ENCODE measurements at places on chromosomes 16 and 17. TPM values are rescaled to one million over a fixed set of nuclear protein-coding genes. Genes with fewer than 3 reads are reported as not detected.

- no peak for DNase-seq
These were observed 93.9 kb downstream of the MSI2 start for GRCh38 chr17:57350266-57350665.

KRT39 gene
- total RNA-seq: 0.35 TPM

GRCh38 chr17:60817192-60817591 lies 139.5 kb downstream of the BCAS3 start:
- DNase-seq: no peak

DNA sequence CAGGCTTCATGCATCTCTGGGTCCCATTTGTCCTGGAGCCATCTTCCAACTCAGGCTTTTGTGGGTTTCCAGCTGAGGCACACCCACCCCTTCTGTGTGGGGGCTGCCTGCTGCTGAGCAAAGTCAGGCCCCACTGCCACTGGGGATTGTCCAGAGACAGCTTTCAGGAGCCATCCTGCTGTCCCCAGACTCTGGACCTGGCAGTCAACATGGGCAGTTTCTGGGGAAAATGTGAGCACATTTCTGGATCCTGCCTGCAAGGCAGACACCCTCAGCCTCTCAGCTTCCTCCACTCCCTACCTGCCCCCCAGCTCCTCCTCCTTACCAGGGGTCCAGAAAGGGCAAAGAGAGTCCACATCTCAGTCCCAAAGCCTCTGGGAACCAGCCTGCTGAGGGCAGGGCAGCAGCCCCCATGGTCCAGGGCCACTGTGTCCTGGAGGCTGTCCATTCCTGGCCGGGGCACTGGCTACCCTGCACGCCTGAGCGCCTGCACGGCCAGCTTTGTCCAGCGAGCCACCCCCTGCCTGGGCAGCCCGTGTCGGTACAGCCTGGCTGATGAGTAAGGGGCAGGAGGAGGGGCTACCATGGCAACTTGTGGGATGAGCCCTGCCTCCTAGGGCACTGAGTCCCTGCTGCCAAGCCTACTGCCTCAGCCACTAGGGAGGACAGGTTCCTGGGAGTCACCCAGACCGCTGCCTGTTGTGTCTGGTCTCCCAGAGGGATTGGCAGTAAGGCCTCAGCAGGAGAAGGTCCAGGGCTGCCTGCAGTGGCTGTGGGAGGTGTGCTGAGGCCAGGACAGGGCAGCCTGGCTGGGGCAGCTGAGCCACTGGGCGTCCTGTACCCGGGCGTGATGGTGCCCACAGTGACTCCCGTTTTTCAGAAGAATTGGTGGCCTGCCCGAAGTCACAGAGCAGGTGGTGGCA lies at the start of gene SLC47A2:
Gene SLC47A2 (minus strand): TSS at position 477 of the 923 bp plus-strand sequence. CDS start 29 bp downstream, at position 448.
- DNase-seq: peak; percentile 50

OTOA gene
- 0.90 TPM for total RNA-seq

- no peak for DNase-seq
These were observed 76.5 kb upstream of the ATP2A3 start for GRCh38 chr17:4040784-4041183.

- DNase-seq: no peak
These were observed 55.4 kb upstream of the SLC25A19 start for GRCh38 chr17:75344666-75345065.

GRCh38 chr16:18008356-18008755 lies 328.2 kb downstream of the NPIPA8 start:
- no peak for DNase-seq

GRCh38 chr16:4220358-4220757 lies 21.5 kb downstream of the SRL start:
- DNase-seq: no peak

DNA sequence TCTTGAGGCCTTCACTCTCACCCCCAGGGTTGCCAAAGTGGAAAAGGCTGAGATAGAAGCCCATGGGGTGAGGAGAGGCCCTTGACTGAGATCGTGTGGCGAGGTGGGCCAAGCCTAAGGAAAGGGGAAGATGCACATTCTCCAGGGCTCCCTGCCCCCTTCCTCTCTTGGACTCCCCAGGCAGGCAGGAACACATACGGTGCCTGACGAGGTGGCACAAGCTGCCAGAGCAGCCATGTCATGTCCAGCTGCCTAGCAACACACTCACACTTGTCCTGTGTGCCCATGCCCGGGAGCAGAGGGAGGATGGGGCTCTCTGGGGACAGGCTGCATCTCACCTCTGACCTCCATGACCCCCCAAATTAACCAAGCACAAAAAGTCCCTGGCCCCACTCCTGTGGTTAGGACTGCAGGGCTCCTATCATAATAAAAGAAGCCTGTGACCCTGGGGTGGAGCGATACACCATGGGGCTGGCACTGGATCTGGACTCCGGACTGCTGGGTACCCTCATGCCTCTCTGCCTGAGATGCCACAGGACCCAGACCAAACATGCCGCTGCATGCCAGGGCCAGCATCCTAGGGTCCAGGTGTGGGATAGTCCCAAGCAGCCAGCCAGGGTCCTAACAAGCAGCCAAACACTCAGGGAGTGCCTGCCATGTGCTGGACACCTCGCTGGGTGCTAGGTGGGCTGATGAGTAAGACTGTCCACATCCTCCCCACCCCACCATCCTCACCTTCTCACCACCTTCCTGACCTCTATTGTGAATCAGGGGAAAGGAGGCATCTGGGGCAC lies 2.6 kb downstream of the GIT1 start:
- no peak for DNase-seq

GRCh38 chr17:42142371-42142896 lies 12.4 kb downstream of the RAB5C start:
- DNase-seq: no peak

GRCh38 chr16:5905935-5906334 lies 808.3 kb upstream of the EEF2KMT start:
- DNase-seq: no peak

GRCh38 chr17:56913353-56913866 lies 439 bp downstream of the TRIM25 start:
- DNase-seq: peak; percentile 69

NPLOC4 gene
- total RNA-seq: 93.6 TPM

EVI2B gene
- total RNA-seq: 87.9 TPM

- peak; percentile 81 for DNase-seq
These were observed 45.2 kb downstream of the MYH13 start for GRCh38 chr17:10327640-10328039.

RPH3AL gene
- total RNA-seq: 33.3 TPM

DNA sequence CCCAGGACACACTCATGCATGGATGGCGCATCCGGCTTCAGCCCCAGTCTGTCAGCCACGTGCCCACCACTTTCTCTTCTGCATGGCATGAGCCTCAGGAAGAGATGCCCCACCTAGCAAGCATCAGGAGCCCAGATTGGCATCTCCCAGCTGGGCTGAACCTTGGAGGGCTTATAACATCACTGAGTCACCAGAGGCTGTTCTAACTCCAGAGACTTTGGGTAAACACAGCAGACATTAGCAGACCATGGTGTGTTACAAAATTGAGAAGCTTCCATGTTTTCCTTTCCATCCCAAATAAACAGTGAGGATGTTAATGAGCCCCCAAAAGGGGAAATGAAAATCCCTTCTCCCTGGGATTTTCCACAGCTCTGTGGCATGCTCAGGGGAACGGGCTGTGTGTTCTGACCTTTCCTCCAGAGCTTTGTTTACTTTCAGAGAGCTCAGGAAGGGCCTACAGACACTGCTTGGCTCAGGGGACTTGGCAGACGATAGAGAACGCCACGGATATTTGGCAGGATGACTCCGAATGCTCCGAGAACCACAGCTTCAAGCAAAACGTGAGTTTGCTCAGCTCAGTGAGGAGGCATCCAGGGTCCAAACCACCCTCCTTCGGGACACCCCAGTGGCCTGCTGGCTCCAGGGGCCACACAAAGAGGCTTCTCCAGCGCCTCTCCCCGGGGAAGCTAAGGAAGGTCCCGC lies 16.5 kb downstream of the GLP2R start:
- DNase-seq: no peak

CACNB1 gene
- total RNA-seq: 27.5 TPM

DNA sequence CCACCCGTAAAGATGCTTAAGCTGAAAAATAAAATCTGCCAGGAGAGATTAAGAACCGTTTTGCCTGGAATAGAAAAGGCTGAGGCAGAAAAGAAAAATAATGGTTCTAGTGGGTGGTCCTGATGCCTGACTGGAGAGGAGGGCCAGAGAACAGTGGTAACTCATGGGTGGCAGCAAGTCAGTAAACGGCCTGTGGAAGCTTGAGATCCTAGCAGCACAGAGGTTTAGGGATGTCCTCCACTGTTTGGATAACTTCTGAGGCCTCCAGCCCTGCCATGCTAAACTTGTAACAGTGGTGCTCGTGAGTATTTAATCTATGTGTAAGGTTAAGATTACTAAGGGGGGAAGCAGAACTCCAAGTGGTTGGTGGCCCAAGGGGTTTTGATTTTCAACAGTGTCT lies 21.2 kb upstream of the PHAF1 start:
- DNase-seq: no peak

ABCA9 gene
- total RNA-seq: 11.1 TPM

GRCh38 chr17:56973520-56973919 lies 4.4 kb upstream of the SCPEP1 start:
- DNase-seq: no peak

DNA sequence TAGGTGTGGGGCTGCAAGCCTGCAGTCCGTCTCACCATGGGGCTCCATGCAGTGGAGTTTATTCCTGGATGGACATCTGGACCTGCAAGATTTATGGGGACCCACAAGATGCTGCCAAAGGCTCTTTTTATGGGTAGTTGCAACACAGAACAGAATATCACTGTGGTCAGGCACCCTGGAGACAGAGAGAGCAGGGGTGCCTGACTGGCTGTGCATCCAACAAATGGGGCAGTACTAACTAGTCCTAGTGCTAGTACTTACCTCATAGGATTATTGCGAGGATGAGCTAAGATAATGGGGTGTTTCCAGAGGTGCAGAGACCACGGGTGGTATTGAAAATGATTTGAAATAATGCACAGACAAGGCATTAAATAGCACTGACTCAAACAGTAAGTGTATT lies 42.4 kb upstream of the MMP2 start:
- no peak for DNase-seq

DNA sequence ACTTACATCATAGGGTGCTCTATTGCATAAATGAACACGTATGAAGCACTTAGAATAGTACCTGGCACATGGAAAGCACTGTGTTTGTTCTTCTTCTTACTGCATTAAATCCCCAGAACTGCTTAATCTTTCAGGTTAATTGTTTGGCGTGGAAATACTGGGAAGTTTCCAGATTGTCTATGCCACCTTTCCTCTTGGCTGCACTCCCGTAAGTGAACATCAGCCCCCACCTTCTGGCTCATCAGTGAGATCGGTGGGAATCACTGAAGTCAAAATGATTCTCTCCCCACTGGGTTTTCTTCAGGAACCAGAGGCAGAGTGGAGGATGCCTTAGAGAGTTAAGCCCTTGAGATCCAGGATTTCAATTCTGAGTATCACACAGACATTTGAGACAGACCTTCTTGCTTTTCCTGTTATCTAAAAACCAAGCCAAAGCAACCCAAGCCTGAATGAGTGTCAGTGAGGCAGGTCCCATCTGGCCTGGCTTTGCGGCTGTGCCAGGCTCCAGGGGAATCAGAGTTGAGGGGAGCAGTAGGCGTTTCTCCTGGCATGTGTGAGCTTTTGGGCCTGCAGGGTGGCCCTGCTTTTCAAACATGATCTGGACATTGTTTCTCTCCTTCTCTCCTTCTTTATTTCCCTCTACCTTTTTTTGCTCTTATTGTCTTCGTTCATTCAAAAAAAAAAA lies 59.1 kb downstream of the OTOA start:
- DNase-seq: no peak

DNA sequence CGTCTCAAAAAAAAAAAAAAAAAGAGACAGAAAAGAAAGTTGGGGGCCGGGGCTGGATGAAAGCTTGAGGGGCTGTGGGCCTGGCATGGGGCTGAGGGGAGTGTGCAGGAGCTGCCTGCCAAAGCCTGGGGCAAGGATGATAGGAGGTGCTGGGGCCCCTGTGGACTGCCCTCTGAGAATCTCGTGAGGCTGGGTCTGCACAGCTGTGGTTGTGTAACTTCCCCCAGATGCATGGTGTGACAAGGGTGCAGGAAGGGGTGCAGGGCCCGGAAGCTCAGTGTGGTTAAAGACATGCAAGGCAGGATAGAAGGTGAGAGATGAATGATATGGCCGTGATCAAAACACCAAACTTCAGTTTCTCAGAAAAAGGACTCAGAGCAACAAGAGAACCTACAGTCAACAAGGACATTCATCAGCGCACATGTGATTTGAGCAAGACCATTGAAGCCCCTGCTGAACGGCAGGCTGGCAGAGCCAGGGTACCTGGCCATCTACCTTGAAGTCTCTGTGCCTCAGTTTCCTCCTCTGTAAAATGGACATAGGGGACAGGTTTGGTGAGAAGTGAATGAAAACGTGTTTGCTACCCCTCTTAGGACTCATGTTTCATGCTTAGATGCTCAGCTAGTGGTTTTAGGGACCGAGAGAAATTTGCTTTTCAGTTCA lies 9.6 kb downstream of the IL32 start:
- DNase-seq: no peak

DNA sequence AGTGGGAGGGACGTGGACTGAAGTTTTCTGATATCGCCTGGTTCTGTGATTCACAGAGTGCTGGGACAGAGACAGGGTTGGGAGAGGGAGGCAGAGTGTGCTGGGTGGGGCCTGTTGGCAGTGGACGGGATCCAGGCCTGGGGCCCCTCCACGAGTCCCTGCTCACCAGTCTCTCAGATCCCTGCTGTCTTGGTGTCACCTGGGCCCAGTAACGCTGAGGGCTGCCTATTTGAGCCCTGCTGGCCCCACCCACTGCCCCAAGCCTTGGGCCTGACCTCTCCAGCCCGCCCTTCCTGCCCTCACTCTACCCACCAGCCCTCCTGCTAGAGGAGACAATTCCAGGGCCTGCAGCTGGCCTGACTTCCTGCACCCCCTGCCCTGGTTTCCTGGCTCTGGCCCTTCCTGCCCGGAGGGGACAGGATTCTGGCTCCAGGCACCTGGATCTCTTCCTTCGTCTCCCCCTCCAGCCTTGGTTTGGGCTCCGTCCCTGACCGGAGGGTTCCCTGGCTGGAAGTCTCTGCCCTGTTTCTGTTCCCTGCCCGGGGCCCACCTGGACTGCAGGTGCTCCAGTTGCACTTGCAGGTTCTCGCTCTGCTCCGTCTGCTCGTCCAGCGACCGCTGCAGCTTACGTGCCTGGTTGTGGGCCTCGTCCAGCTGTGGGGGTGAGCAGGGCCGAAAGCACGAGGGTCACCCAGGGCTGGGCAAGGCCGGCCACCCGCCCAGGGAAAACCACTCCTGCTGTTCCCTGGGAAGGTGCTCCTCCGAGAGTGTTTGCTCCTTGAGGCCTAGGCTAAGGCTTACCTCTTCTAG lies 21.4 kb downstream of the CCDC102A start:
- DNase-seq: no peak

GRCh38 chr17:32565401-32565800 lies 78.6 kb downstream of the CDK5R1 start:
- DNase-seq: no peak

GRCh38 chr16:84819644-84820304 lies at the start of gene CRISPLD2:
Gene CRISPLD2, plus strand, starts transcription at chr16:84819985. Its CDS starts 18,511 bp downstream, at chr16:84838496.
- peak; percentile 96 for DNase-seq

DNA sequence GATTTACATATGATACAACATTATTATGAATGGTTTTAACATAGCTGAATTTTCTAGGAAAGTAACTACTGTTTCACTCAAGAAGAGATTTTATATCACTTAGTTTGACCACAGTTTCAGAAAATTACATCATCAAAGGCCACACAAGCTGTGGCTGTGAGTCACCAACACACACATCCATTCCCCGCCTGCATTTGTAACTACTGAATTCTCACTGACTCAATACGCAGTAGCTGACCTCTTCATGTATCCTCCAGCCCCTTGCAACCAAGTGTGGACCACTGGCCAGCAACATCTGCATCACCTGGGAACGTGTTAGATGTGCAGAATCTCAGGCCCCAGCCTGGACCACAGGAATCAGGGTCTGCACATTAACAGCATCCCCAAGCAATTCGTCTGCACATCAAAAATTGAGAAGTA lies 197.6 kb downstream of the XYLT1 start:
- DNase-seq: no peak

KRTAP4-9 gene
- total RNA-seq: not detected

DRG2 gene
- 35.1 TPM for total RNA-seq
